ENCODE measurements at places on chromosomes 7 and 10. TPM values are rescaled to one million over a fixed set of nuclear protein-coding genes. Genes with fewer than 3 reads are reported as not detected.
A peak's percentile ranks its signal among the peaks of the same experiment; 100 is the strongest.

SRGN gene
- 37.2 TPM for total RNA-seq

TMEM139 gene
- total RNA-seq, result 8.8 TPM

PRKG1 gene
- 38.9 TPM for total RNA-seq

OPALIN gene
- total RNA-seq, result not detected

GRCh38 chr10:9069136-9069535, 1014.6 kb downstream of the GATA3 start:
- no peaks in the 10 kb centered on the region for H3K36me3 ChIP-seq
- H3K4me1 ChIP-seq, result no peaks in the 10 kb centered on the region
- H3K4me3 ChIP-seq, result no peak overlapping the region

DNA sequence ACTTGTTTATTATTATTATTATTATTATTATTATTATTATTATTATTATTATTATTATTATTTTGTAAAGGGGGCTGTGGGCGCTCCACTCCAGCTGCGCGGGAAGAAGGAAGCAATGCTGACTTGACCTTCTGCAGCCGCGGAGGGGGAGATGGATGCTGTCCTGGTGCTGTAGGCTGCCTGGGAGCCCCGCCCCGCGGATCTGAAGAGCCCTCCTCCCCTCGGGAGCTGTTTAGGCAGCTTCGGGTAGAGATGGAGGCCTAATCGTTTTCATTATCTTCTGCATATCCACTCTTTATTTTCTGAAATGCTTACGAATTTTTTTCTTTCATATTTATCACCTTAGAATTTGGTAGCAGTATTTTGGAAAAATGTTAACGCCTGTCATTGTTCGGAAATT, 101.2 kb upstream of the KLF6 start:
- no peaks in the 10 kb centered on the region for H3K36me3 ChIP-seq
- peak overlapping the region; percentile 32 for H3K4me3 ChIP-seq
- peaks cover 27% of the 10 kb centered on the region for H3K4me1 ChIP-seq
- H3K27me3 ChIP-seq, result no peaks in the 10 kb centered on the region

GRCh38 chr7:144842377-144842851, 6.6 kb upstream of the TPK1 start:
- no peak overlapping the region for H3K4me3 ChIP-seq
- peak; percentile 24 for DNase-seq
- no peaks in the 10 kb centered on the region for H3K27me3 ChIP-seq
- peaks cover 6% of the 10 kb centered on the region for H3K4me1 ChIP-seq

- no peaks in the 10 kb centered on the region for H3K27me3 ChIP-seq
- no peak overlapping the region for H3K27ac ChIP-seq
- H3K4me1 ChIP-seq, result peaks cover 46% of the 10 kb centered on the region
- DNase-seq, result no peak
- no peak overlapping the region for H3K4me3 ChIP-seq
Measured at GRCh38 chr7:33054261-33054964, 8.2 kb downstream of the NT5C3A start.

- H3K27ac ChIP-seq, result no peak overlapping the region
- no peak for DNase-seq
- H3K36me3 ChIP-seq, result no peaks in the 10 kb centered on the region
- peaks cover 7% of the 10 kb centered on the region for H3K27me3 ChIP-seq
Measured at GRCh38 chr7:73974948-73975926, 52.7 kb upstream of the ELN start.

GRCh38 chr7:109376576-109376975, 806.9 kb downstream of the DNAJB9 start:
- no peak overlapping the region for H3K4me3 ChIP-seq
- H3K36me3 ChIP-seq, result no peaks in the 10 kb centered on the region
- DNase-seq, result no peak
- H3K27ac ChIP-seq, result no peak overlapping the region

DNA sequence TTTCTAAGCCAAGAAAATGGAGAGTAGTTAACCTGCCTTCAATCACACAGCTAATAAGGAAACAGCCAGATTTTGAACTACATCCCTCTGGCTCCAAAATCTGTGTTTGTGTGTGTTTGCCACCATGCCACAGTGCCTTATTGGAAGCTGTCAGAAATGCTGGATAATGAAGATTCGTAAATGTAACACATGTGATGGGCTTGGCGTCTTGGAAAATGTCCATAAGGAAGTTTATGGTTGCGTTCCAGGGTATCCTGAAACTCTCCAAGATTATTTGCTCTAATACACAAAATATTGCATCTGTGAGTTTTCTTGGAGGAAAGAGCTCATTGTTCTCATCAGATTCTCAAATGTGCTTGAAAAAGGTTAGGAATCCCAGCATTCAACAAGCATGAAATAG, 22.7 kb downstream of the MYOF start:
- no peak for DNase-seq
- H3K27me3 ChIP-seq, result no peaks in the 10 kb centered on the region
- H3K36me3 ChIP-seq, result no peaks in the 10 kb centered on the region
- peak overlapping the region; percentile 93 for H3K27ac ChIP-seq
- no peak overlapping the region for H3K4me3 ChIP-seq

DNA sequence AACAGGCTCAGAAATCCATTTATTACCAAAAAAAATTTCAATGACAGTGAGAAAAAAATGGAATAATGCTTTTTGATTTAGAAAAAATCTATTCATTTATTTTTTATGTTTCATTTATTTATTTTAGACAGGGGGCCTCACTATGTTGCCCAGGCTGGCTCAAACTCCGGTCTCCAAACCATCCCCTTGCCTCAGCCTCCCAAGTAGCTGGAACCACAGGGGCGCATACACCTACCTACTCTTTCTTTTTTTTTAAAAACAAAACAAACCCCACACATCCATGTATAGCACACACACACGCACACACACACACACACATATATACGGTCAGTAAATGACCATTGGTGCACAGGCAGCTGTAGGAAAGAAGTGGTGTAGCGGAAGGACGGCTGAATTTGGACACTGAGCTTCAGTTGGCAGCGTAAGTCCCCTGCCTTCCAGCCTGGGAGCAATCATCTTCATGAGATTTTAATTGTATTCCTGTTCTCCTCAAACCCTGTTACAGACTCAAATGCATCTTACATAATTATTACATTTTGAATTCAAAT, 28.8 kb downstream of the ARL4A start:
- DNase-seq, result no peak
- H3K27ac ChIP-seq, result peak overlapping the region; percentile 89
- H3K36me3 ChIP-seq, result no peaks in the 10 kb centered on the region
- H3K4me1 ChIP-seq, result peaks cover 51% of the 10 kb centered on the region
- peak overlapping the region; percentile 38 for H3K4me3 ChIP-seq

- no peak for DNase-seq
- H3K27ac ChIP-seq, result no peak overlapping the region
- H3K36me3 ChIP-seq, result no peaks in the 10 kb centered on the region
- no peak overlapping the region for H3K4me3 ChIP-seq
- peaks cover 5% of the 10 kb centered on the region for H3K4me1 ChIP-seq
Measured at GRCh38 chr7:125061776-125062397, 132.3 kb upstream of the POT1 start.

GRCh38 chr7:139596626-139597025, 73.1 kb downstream of the CLEC2L start:
- peaks cover 13% of the 10 kb centered on the region for H3K4me1 ChIP-seq
- H3K27me3 ChIP-seq, result no peaks in the 10 kb centered on the region
- no peak overlapping the region for H3K27ac ChIP-seq

DNA sequence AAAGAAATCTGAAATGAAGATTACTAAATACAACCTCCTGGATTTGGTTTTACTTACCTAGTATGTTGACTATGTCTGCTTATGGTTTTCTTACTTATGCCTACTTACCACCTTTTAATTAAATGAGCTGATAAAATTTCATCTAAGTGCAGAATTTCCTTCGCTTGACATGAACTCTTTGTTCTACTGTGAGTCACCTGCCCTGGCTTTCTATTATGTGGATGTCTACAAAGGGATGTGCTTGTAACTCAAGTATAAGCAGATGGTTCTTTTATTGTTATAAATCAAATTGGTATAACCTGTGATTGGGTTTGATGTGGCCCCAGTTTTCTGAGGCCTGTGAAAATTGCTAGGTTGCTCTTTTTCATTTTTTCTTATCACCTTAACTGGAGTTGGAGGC, 389.1 kb upstream of the ANKRD30A start:
- H3K4me1 ChIP-seq, result no peaks in the 10 kb centered on the region
- no peak overlapping the region for H3K27ac ChIP-seq
- no peak for DNase-seq
- H3K27me3 ChIP-seq, result no peaks in the 10 kb centered on the region
- H3K36me3 ChIP-seq, result no peaks in the 10 kb centered on the region

DNA sequence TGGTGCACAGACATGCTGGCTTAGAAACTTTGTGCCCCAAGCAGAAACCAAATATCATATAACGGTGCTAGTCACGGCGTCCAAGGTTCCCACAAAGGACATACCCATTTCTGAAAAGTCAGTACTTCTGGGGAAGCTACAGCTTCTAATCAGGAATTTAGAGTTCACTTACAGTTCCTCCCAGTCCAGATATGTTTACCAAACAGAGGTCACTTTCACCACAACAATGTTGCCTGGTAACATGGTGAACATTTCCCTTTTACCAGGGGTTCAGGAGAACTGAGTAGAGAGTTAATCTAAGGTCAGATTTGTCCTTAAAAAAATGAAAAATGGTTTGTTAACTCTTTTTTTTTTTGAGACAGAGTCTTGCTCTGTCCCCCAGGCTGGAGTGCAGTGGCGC, 265.9 kb upstream of the MKLN1 start:
- H3K27ac ChIP-seq, result peak overlapping the region; percentile 48
- peaks cover 53% of the 10 kb centered on the region for H3K4me1 ChIP-seq
- peaks cover 3% of the 10 kb centered on the region for H3K36me3 ChIP-seq

DNA sequence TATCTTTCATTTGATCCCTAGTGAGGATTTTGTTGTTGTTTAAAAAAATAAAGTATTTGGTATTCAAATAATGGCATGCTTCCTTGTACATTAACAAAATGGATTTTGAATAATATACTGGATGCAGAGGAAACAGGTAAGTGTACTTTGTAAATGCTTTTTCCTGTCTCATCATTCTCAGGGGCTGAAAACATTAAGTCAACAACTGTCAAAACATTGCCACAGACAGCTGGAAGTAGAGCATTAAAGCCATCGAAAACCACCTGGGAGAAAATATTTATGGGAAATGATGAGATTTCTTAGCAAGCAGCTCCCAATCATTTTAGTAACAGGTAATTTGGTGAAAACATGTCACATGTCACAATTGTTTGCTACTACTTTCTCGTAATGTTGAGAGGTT, 10.7 kb downstream of the TAS2R39 start:
- H3K36me3 ChIP-seq, result no peaks in the 10 kb centered on the region
- H3K4me3 ChIP-seq, result no peak overlapping the region
- H3K27me3 ChIP-seq, result no peaks in the 10 kb centered on the region
- no peaks in the 10 kb centered on the region for H3K4me1 ChIP-seq

DNA sequence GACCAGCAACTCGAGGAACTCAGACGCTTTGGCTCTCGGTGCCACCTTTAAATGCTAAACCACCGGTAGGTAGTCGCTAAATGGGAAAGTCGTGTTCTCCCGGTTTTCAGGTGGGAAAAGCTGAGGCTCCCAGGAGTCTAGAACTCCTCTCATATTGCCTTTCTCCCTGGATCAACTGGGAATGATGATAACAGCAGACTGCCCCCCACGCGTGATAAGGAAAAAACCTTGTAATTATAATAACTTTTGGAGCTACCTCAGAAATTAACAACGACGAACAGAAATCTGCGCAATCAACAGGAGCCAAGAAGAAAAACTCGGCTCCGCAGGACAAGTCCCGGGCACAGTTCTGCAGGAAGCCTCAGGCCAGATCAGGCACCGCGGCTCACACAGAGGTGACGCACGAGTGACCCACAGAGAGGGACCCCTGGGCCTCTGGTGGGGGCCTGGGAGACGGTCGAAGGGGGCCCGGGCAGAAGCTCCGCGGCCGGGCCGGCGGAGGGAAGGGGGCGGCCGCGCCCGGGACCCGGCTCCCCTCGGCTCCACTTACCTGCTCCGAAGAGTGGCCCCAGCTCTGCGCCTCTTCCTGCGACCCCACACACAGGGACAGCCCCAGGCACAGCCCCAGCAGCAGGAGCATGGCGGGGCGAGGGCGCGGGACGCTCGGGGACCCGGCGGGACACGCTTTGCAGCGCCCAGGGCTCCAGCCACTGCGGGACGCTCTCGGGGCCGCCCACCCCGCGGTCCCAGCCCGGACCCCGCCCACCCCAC, at the start of gene ITIH5:
TSS of gene ITIH5 (minus strand) at position 714 of the 771 bp plus-strand sequence. CDS start at position 640, 74 bp downstream.
- peak; percentile 24 for DNase-seq
- peaks cover 24% of the 10 kb centered on the region for H3K4me1 ChIP-seq
- no peaks in the 10 kb centered on the region for H3K36me3 ChIP-seq
- H3K4me3 ChIP-seq, result peak within 1 kb of the TSS; percentile 84
- H3K27ac ChIP-seq, result peak within 1 kb of the TSS; percentile 72
- peaks cover 67% of the 10 kb centered on the region for H3K27me3 ChIP-seq

- no peaks in the 10 kb centered on the region for H3K4me1 ChIP-seq
- H3K4me3 ChIP-seq, result no peak overlapping the region
- H3K36me3 ChIP-seq, result no peaks in the 10 kb centered on the region
- DNase-seq, result no peak
Measured at GRCh38 chr10:8084799-8085198, 30.3 kb downstream of the GATA3 start.

- DNase-seq, result no peak
- peaks cover 33% of the 10 kb centered on the region for H3K4me1 ChIP-seq
- H3K36me3 ChIP-seq, result no peaks in the 10 kb centered on the region
- H3K27me3 ChIP-seq, result peaks cover 30% of the 10 kb centered on the region
- H3K27ac ChIP-seq, result no peak overlapping the region
Measured at GRCh38 chr7:94449151-94449725, 54.5 kb downstream of the COL1A2 start.

GRCh38 chr7:83155407-83155806, 7.3 kb downstream of the PCLO start:
- H3K27me3 ChIP-seq, result no peaks in the 10 kb centered on the region
- H3K27ac ChIP-seq, result no peak overlapping the region
- no peak for DNase-seq

GRCh38 chr10:92826061-92826460, 22.3 kb upstream of the EXOC6 start:
- no peaks in the 10 kb centered on the region for H3K27me3 ChIP-seq
- DNase-seq, result no peak
- H3K4me3 ChIP-seq, result no peak overlapping the region
- H3K27ac ChIP-seq, result peak overlapping the region; percentile 46

- DNase-seq, result no peak
- peaks cover 10% of the 10 kb centered on the region for H3K27me3 ChIP-seq
- no peak overlapping the region for H3K27ac ChIP-seq
- no peak overlapping the region for H3K4me3 ChIP-seq
Measured at GRCh38 chr7:38054199-38054598, 123.8 kb upstream of the STARD3NL start.

GRCh38 chr7:71746006-71746405, 614.1 kb downstream of the GALNT17 start:
- DNase-seq, result no peak
- H3K36me3 ChIP-seq, result no peaks in the 10 kb centered on the region

DNA sequence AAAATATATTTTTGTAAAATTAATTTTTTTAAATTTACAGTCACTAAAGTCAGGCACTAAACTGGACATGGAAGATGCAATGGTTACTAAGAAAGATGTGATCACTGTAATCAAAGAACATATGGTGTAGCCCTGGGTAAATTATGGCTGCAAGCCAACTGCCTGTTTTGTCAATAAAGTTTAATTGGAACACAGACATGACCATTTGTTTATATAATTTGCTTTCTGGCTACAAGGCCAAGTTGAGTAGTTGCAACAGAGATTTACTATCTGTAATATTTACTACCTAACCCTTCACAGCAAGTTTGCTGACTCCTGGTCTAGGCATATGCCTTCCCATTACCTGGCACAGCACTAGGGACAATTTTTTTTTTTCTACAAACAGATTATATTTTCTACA, 448.9 kb downstream of the ADRA2A start:
- no peaks in the 10 kb centered on the region for H3K4me1 ChIP-seq
- no peaks in the 10 kb centered on the region for H3K27me3 ChIP-seq
- no peaks in the 10 kb centered on the region for H3K36me3 ChIP-seq
- H3K27ac ChIP-seq, result no peak overlapping the region

GRCh38 chr10:110698782-110699201, 54.7 kb downstream of the RBM20 start:
- H3K27ac ChIP-seq, result peak overlapping the region; percentile 90
- no peak overlapping the region for H3K4me3 ChIP-seq
- DNase-seq, result peak; percentile 44
